ENCODE measurements at places on chromosomes 5 and 9.

- DNase-seq, result no peak
These were observed 114.5 kb upstream of the RAPGEF1 start for GRCh38 chr9:131854334-131854733.

- no peak for DNase-seq
These were observed 30.1 kb upstream of the CXCL14 start for GRCh38 chr5:135608761-135609443.

GRCh38 chr5:35319333-35320002 lies 89.2 kb upstream of the PRLR start:
- no peak for DNase-seq

DNA sequence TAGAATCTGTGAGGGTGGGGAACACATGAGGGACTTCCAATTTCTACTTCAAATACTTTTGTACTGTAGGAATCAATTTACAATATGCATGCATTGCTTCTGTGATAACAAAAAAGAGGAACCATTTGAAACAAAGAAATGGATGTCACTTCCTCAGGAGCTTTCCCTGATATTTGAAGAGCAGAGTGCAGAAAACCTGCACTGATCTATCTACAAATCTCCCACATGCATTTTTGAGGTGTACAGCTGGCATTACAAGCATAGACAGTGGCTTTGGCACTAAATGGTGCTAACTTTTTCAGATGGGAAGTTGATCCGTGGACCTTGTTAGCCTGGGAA lies 27.7 kb downstream of the YIPF5 start:
- DNase-seq, result no peak

DNA sequence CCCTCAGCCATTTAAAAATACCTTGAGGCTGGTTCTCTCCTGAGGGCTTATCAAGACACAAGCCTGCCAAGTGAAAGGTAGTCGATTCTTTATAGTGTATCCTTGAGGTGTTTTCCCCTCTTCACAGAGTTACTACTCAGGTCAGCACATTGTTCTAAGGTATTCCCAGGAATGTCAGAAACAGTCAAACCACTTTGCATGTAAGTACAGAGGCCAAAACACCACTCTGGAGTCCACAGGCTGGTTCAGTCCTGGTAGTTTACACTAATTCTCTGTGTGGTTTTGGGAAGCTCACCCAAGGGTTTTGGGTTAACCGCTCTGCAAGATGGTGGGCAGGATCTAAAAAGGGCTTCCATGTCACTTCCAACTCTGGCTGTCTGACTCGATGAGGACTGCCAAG lies 162.3 kb upstream of the PPP2R2B start:
- no peak for DNase-seq

GRCh38 chr5:40984884-40985283 lies 75.6 kb downstream of the C7 start:
- no peak for DNase-seq

GRCh38 chr5:170745481-170746071 lies 37.9 kb upstream of the GABRP start:
- DNase-seq, result no peak

DNA sequence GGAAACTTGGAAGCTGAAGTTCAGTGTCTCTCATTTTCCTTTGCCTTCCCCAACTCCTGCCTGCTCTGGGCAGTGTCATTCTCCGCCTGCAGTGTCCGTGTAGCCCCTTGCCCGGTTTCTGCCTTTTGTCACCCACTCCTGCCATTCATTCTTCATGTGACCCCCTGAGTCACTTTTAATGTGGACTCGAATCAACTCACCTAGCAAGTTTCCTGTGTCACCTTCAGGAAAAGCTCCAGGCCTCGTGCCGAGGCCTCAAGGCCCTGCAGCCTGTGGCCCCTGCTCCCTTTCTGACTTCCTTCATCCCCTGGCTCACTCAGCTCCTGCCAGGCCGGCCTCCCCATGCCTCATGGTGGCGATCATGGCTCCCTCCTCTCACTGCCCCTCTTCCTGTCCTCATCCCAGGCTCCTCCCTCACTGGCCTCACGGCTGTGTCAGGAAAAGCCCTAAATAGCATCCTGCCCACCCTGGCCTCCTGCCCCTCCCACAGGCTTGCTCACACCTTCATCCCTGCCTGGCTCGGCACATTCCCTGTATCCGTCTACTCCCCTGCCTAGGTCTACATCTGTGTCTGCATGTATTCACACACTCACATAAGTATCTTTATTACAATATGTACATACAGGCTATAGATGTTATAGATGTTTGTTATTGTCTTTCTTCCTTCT lies 294.9 kb downstream of the MED10 start:
- no peak for DNase-seq

DNA sequence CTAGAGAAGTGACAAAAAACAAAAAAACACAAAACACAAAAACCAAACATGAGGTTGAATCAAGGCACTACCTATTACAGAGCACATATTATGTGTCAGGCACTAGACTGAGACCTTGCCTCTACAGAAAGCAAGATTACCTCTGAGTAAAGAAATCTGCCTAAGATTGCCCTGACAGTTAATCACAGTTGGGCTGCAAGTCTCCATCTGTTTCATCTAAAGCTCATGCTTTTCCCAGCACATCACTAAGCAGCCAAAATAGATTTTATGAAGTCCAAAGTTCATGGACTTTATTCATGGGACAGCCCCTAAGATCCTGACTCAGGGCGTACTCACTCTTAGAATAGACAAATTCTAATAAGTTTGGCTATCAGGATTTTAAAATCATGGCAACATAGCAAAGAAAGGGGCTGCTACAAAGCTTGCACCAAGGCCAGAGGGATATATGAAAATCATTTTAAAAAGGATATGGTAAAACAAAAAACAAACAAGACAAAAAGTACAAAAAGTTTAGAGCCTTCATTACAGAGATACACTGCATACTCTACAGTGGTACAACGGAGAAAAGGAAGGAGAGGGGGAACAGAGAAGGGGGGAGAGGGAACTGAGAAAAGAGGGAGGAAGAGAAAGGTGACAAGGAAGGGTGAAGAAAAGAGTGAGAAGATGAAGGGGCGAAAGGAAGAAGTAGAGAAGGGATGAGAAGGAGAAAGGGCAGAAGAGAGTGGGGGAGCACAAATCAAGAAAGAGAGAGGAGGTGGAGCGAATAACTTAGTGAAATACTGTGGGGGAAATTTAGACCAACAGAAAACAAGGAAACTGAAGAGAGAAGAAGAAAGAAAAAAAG lies 58.2 kb downstream of the RICTOR start:
- no peak for DNase-seq

DNA sequence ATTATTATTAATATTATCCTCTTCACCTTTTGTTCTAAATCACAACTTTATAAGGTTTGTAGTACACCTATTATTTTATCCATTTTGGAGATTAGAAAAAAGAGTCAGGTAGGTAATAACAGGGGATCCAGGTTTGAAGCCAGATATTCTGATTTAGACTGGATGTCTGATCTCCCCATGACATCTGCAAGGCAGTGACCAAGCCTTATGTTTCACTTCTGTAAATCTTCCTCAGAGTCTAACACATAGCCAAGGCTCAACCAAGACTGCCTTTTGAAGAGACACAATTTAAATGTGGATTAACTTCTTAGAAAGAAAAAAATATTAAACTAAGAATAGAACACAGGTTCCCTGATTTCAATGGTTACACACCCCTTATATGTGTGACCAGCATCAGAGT lies 44.2 kb downstream of the CETN3 start:
- no peak for DNase-seq

DNA sequence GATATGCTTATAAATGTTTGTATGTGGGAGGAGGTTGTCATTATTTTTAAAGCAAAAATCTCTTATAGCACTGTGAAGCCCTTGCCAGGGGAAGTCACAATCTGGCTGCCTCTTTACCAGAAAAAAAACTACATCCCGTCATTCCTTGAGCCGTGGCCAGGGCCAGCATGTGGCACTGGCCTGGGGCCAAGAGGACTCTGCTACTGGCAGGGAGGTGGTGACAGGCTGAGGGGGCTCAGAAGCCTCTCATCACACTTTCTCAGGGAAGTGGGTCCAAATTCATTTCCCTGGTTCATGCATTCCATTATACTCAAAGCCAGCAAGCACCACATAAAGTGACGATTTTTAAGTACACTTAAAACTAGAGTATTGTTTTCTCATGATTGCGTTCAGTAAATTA lies 457.3 kb downstream of the ZNF608 start:
- DNase-seq, result no peak

DNA sequence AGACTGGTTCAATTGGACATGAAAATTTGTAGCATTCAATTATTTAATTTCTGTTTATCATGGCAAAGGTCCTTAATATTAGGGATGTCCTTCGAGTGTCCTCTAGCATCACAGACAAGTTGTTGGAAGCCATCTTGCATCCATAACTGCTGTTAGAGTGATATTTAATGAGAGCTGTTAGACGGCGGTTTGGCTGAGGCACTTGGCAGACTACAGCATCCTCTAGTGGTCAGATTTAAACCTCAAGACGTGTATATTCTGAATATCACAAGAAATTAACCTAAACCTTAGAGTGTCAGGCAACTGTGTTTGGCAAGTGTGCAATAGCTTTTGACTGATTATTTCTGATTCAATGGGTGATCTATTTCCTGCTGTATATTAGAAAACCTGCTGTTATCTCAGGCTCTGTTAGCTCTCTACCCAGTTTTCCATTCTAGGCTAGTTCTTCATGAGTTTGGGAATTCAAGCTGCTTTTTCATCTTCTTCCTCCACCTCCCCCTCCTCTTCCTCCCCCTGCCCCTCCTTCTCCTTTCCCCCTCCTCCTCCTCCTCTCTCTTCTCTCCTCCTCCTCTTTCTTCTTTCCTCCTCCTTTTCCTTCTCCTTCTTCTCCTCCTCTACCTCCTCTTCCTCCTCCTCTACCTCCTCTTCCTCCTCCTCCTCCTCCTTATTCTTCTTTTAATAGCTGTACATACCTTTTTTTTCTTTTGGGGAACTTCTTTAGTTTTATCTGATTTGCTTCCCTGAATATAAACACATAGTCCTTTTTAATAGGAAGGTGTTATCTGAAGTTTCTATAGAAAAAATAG lies 8.6 kb downstream of the SPINK1 start:
- peak; percentile 78 for DNase-seq

DNA sequence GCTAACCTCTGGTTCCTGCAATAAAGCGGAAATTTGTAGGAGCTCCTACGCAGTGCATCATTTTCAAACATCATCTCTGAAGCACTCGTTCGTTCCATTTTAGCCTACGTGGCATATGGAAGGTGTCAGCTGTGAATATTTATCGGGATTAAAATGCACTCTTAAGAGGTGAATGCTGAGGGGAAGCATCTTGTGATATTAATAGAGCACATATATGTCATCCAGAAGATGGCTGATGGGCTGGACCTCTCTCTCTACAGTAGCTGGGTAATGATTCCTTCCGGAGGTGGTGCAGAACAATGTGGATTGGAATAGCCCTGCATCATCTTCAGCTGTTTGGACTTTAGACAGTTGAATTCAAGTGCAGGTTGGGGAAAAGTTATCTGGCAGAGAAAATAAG lies 478.7 kb downstream of the DMAC1 start:
- no peak for DNase-seq

GRCh38 chr5:79793304-79793703 lies 103.7 kb downstream of the CMYA5 start:
- no peak for DNase-seq

DNA sequence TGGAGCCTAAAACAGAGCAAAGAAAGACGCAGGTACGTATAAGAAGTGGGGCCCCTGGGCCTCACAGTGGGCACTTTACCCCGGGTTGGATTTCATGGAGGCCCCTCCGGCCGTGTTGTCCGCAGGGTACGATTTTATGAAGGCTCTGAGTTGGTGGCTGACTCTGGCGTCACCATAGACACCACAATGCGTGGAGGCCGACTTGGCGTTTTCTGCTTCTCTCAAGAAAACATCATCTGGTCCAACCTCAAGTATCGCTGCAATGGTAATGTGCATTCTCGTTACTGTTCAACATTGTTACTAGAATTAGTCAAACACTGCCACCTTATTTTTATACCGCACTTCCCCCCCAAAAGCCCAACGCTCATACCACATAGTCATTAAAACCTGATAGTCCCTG lies 47.1 kb downstream of the THBS4 start:
- no peak for DNase-seq

DNA sequence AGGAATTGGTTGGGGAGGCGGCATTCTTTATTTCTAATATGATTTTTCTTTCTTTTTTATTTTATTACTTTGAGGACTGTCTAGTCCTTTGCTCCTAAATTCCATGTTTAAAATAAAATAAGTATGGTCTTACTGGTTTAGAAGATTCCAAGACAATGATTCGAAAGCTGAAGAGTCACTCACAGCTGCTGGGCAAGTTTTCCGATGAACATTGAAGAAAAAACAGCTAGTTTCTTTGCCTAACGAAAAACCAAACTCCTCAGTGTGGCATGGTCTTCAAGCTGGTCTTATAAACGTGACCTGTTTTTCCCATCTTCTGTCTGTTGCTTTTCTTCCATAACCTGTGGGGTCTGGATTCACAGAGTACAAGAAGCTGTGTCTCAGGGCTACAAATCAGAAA lies 25.1 kb downstream of the ZNF474 start:
- no peak for DNase-seq

- no peak for DNase-seq
These were observed 148.5 kb upstream of the MRPS30 start for GRCh38 chr5:44660251-44660650.

DNA sequence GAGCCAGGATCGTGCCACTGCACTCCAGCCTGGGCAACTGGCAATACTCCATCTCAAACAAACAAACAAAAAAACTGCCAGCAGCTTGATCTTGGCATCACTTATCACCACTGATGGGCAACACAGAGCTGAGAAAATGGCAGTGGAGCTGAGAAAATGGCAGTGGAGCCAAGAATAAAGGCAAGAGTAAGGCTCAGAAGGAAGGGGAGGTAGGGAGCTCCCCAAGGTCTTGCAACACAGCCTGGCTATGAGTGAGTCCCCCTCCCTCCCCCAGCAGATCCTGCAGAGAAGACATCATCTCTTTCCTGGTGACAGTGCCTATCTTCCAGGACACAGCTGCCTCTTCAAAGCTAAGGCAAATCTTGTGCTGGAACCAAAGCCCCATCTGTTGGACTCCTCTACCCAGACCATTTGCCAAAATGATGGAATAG lies 70.3 kb downstream of the UGCG start:
- DNase-seq, result no peak

GRCh38 chr9:32877639-32878217 lies 94.4 kb downstream of the TMEM215 start:
- no peak for DNase-seq

GRCh38 chr5:168885324-168886120 lies 306.4 kb upstream of the PANK3 start:
- DNase-seq, result no peak

DNA sequence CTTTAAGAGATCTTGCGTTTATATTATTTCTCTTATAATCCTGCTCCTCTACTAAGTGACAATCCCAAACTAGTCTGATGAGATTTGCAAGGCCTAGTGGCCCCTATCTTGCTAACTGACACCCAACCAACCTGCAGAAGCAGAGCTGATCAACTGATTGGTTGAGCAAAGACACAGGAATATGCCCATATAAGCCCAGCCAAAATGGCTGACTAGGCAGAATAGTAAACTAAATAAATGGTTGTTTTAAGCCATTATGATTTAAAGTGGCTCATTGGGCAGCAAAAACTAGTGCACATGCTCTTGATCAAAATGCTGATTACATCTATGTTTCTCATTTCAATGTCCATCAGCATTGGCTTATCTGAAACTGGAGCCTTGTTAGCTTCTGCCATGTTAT lies 238.0 kb upstream of the PDE4D start:
- no peak for DNase-seq

- DNase-seq, result no peak
These were observed 70.2 kb upstream of the CTSL start for GRCh38 chr9:87655731-87656130.
